ENCODE measurements at places on chromosomes 1 and 21.
A peak's percentile ranks its signal among the peaks of the same experiment; 100 is the strongest.

GRCh38 chr1:176567190-176567794 lies 104.3 kb downstream of the PAPPA2 start:
- DNase-seq, result peak; percentile 36

GRCh38 chr1:89528382-89528780 lies 3.8 kb downstream of the LRRC8B start:
- no peak for DNase-seq

DNA sequence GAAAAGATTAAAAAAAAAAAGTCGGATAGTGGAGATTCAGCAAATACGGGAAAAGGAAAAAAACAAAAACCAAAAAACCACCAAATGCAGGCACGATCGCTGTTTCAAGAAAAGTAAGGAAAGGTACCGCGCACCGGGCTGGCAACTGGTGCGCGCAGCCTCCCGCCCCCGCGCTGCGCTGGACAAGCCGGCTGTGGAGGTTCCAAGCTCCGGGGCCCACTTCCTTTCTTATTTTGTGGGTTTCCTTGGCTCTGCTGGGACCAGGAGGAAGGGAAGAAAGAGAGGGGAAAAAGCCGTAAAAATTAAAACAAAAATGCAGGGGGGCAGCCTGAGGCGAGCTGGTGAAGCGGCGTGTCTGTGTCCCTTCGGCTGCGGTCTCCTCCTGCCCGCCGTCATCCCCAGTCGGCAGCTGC lies 233 bp downstream of the ADAMTS5 start:
- DNase-seq, result no peak

- DNase-seq, result no peak
Measured at GRCh38 chr1:159921700-159922504, 3.4 kb downstream of the TAGLN2 start.

DNA sequence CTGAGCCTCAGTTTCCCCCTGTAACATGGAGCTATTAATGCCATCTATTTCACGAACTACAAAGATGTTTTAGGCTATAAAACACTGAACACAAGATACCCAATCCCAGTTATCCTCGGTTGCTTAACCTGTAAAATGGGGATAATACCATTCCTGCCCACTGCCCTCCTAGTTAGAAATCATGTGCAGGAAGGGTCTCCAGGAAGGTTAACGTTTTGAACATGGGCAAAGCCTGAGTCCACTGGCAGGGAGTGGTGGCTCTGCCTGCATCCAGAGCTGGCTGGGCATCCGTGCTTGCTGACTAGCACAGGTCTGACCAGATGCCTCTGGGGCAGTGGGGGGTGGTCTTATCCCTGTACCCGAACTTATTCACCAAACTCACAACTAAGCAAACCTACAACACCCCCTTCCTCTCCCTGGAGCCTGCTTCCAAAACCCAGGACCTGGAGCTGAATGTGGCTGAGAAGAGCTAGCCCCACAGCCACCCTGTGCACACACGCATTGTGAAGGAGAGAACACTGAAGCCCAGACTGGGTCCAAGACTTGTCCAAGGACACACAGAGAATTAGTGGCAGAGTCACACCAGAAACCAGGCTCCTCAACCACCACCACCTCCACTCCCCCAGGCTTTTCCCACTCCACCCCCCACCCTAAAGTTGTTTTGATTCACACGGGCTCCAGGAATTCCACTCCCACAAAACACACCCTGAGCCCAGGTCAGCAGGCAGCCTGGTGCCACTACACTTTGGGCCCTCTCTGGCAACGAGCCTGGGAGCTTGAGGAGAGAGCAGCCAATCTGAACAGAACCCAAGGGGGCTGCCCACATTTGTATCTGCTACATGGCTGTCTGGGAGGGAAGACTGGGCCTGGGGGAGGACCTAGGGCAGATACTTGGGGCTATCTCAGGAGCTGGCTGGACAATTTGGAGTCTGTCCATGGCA lies 1.6 kb downstream of the E2F2 start:
- no peak for DNase-seq

DNA sequence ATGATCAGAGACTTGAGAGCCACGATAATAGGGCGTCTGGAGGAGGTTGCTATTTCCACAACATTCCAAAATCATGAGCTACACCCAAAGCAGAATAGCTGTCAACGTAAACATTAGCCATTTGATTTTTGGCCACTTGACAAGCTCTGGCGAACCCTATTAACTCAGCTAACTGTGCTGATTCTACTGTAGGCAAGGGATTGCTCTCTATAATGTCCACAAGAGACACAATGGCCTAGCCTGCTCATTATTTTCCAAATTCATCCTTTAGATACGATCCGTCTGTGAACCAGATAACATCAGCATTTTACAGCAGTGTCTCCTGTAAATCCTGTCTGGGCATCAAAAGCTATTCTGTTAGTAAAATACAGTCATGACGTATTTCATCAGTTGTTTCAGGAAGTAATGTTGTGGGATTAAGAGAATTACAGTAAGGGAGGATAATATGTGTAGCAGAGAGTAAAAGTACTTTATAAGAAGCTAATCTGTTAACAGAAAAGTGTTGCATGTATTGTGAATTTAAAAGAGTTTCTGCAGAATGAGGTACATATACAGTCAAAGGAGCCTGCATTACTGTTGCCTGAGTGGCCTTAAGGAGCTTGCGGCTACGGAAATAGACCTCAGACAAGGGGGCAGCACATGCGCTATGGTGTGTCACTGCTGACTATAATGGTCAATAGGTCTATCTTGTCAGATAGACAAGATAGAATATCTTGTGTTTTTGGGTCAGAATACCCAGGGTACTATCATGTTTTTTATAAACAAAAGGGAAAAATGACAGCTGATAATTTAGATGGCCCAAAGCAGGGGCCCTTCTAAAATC lies 44.9 kb upstream of the TINAGL1 start:
- DNase-seq, result peak; percentile 35

- no peak for DNase-seq
Measured at GRCh38 chr1:57208741-57209302, 215.0 kb downstream of the DAB1 start.

DNA sequence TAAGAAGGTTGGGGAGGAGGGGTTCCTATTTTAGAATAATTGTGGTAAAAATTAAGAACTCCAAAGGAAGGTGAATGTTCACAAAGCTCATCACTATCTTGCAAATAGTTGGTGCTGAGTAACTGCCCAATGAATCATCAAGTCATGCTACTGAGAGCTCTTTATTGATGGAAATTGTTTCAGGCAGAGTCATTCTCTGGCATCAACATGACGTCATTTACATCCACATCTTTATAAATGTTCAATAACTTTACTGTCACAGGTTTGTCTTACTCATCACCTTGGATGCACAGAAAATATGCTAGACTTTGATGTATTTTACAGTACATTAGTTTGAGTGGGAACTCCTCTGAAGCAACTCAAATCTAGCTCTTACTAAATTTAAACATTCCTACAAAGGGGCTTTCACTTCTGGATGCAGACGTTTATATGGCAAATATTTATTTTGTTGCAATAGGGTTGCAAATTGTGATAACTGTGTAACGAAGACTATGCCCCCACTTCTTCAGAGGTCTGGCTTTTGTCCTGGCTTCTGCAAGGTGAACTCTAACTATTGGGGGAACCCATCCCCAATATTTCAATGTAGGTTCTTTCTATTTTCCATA lies 273.7 kb upstream of the AJAP1 start:
- DNase-seq, result no peak

GRCh38 chr1:21938732-21939538 lies 1.8 kb upstream of the HSPG2 start:
- DNase-seq, result no peak

GRCh38 chr1:40884055-40884795 lies 22.1 kb upstream of the CITED4 start:
- no peak for DNase-seq

DNA sequence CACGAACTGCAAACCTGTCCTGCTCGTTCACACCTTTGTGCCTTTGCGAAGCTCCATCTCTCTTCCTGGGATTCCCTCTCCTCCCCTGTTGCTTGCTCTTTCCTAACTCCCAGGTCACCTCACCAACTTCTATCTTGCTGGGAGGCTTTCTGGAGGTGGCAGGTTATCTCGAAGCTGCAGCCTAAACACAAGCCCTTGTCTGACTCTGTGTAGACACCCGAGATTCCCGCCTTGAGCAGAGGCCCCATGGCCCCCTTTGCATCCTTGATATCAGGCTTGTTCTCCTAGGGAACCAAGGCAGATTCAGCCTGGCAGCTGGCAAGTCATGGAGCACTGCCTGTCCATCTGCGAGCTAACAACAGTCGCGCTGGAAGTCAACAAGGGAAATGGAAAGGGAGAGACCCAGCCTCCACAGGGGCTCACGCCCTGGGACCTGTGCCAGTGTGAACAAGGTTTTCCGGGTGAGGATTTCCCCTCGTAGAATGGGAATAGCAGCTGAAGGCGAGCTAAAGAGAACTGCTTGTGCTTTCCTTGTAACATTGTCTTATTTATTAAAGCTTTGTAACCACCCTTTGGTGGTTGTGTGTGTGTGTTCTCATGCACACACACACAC lies 109.5 kb upstream of the JUN start:
- no peak for DNase-seq

- DNase-seq, result no peak
Measured at GRCh38 chr1:35269201-35269988, 886 bp downstream of the ZMYM4 start.

- no peak for DNase-seq
Measured at GRCh38 chr1:102191723-102192122, 195.0 kb upstream of the OLFM3 start.

DNA sequence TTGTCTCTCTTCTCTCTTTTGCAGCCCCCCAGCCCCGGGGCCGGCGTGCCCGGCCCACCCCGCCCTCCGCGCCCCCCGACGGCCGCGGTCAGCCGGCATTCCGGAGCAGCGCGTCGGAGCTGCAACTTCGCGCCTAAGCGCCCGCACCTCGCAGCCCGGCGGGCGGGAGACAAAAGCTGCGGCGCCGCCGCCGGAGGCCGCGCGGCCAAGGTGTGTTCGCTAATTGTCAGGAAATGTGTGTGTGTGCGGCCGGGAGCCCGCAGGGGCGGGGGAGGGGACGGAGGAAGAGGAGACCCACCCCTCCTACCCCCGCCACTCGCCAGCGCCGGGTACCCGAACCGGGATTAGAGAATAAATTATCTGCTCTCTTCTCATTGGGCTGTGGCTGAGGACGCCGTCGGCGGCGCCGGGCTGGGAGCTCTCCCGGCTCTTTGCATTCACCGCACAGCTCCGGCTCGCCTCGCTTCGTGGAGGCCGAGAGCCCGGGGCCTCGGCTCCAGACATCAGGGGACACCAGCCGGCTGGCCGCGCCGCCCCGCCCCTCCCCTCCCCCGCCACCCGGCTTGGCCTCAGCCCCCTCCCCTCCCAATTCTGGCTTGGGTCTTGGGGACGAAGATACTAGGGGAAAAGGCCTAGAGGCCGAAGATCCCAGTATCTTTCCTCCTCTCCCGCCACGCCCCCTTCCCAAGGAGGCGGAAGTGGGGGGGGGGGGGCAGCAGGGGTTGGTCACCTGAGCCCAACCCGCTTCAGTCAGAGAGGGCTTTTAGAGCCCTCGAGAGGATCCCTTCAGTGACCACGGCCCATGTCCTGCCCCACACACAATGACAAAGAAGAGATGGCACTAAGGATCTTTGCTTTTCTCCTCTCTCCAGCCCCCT lies 1.3 kb upstream of the BLACAT1 start:
- DNase-seq, result no peak

DNA sequence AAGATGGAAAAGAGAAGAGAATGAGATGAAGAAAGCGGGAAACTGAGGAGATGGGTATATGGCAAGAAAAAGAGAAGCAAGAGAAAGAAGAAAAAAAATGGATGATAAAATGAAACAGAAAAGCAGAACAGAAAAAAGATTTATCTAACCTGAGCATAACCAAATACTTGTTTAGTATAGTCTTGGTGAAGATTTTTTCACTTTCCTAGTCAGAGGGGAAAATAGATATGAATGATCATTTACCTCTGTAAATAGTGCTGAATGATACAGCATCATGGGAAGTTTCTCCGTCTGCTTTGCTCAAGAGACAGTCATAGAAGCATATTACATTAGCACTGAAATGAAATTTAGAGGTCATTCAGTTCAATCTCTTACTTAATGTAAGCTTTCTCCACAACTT lies 36.1 kb upstream of the PLPPR4 start:
- DNase-seq, result no peak

DNA sequence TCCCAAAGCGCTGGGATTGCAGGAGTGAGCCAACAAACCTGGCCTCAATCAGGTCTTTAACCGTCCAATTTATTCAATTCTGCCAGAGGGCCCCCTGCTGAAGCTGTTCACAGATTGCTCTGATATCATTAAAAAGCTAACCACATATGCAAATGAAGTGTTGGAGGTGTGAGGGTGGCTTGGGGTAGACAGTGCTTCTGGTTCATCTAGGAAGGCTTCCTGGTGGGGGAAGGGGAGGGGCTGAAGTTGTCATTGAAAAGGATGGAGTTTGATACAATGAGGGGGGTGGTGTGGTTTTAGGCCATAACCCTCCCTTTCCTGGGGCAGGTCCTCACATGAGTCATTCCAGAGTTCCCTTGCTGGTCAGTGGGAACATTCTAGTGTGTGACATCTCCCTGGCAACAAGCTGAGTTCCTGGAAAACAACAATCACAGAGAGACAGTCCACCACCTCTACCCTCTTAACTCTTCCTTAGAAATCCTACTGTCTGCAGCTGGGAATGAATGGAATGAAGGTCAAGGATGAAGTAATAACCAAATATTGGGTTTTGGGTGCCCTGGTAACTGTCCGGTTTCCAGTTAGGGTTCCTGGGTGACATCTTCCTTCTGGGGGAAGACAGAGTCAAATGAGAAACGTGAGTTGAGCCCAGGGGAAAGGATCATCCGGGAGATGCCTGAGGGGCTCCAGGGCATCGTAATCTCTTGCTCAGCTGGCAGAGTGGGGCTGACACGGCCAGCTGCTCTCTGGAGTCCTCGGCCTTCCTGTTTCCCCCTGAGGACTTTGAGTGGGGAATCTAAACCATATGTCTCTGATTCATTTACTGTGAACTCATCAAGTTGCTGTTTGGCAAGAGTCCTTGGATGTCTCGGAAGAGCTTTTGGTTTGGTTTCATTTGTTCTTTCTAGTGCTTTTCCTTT lies 32.2 kb downstream of the BATF3 start:
- peak; percentile 99 for DNase-seq

- no peak for DNase-seq
Measured at GRCh38 chr1:20100632-20101355, 18.5 kb downstream of the PLA2G2D start.

DNA sequence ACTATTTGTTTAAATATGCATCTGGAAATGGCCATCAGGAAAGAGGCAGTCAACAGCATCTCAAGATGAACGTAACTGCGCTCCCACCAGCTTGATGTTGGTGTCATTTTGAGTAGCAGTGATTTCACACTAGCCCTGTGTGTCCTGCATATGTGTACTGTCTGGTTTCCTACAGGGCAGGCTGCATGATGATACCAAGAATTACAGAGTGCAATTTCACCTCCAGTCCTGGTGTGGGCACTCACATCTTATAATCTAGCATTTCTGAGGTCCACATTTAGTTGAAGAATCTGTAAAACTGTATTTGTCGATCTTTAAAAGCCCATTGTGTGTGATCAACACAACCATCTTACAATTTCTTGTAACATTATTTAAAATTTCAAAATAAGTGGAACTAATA lies 336.4 kb downstream of the PAPPA2 start:
- no peak for DNase-seq

GRCh38 chr1:172381946-172382345 lies 38.5 kb upstream of the C1orf105 start:
- DNase-seq, result no peak

- no peak for DNase-seq
Measured at GRCh38 chr1:226568077-226568831, 19.7 kb downstream of the STUM start.

GRCh38 chr1:158146739-158147138 lies 34.0 kb upstream of the CD1D start:
- DNase-seq, result no peak
